RKO (cell line): ENCODE measurements at places on chromosomes 12 and 14.

- DNase-seq, result no peak
These were observed 53.5 kb downstream of the ADGRD1 start for GRCh38 chr12:131007031-131007739.

- no peak for DNase-seq
These were observed 132.7 kb upstream of the NPAS3 start for GRCh38 chr14:32805979-32806378.

GRCh38 chr12:123253641-123254459 is 17.8 kb downstream of the CDK2AP1 start:
- DNase-seq, result no peak

DNA sequence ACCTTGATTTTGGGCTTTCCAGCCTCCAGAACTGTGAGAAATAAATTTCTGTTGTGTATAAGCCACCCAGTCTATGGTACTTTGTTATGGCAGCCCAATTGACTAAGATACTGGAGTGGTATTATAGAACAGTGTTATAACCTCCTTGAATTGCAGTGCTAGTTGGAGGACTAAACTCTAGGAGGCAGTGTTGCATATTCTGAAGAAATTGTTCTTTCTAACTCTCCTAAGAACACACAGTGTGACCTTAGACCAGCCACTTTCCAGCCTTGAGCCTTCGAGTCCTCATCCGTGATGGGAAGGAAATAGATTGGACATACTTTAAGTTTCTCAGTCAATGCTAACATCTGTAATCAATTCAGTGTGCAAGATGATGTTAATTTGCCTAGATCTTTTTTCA is 22.4 kb upstream of the LRRC10 start:
- DNase-seq, result no peak

GRCh38 chr14:74213907-74214803 is 25.1 kb upstream of the VSX2 start:
- DNase-seq, result no peak

DNA sequence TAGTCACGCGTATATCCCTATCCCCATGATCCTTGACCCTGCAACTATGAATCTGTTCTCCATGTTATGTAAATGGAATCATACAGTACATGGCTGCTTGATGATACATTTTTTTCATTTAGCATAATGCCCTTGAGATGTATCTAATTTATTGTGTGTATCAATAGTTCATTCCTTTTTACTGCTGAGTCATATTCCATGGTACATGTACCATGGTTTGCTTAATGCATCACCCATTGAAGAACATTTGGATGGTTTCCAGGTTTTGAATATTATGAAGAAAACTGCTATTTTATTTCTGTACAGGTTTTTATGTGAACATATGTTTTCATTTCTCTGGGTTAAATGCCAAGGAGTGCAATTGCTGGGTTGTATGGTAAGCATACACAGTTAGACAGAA is 4.0 kb upstream of the RNASE10 start:
- DNase-seq, result no peak

GRCh38 chr12:88628856-88629509 is 48.7 kb upstream of the KITLG start:
- no peak for DNase-seq

- DNase-seq, result peak; percentile 61
These were observed at the start of gene PKP2 for GRCh38 chr12:32896432-32897280. Gene PKP2, minus strand, starts transcription at chr12:32896777. Its CDS starts 46 bp downstream, at chr12:32896731.

DNA sequence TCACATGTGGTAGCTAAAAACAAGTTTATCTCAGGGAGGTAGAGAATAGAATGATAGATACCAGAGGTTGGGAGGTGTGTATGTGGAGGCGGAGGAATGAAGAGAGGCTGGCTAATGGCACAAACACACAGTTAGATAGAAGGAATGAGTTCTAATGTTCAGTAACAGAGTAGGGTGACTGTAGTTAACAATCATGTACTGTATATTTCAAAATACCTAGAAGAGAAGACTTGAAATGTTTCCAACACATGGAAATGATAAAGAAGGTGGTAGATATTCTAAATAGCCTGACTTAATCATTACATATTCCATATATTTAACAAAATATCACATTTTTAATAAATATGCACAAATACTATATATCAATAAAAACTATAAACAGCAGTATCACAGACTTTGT is 8.9 kb upstream of the IFNG-AS1 start:
- DNase-seq, result no peak

- DNase-seq, result no peak
These were observed 830 bp upstream of the TRMT61A start for GRCh38 chr14:103528146-103528586.

- DNase-seq, result peak; percentile 65
These were observed at the start of gene ITPK1 for GRCh38 chr14:93115821-93116675. Gene ITPK1, minus strand, starts transcription at chr14:93115925. Its CDS starts 762 bp downstream, at chr14:93115163.

- no peak for DNase-seq
These were observed 42.5 kb downstream of the JDP2 start for GRCh38 chr14:75470238-75470797.

- DNase-seq, result peak; percentile 89
These were observed at the start of gene ACTR10 for GRCh38 chr14:58199726-58200479. Gene ACTR10, plus strand, starts transcription at chr14:58200149. Its CDS starts 69 bp downstream, at chr14:58200218.

GRCh38 chr12:988646-989045 is 2.4 kb upstream of the ERC1 start:
- no peak for DNase-seq

DNA sequence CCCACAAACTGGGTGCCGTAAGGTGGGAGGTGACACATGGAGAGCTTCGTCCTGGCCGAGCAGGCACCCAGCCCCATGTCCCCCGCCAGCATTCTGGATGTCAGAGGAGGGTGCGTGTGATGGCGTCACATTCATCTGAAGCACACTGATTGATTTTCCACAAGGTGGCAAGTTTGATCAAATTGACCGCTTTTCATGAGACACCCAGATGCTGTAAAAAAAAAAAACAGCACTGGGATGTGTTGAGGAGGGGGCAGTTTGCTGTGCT is 24.2 kb downstream of the SLC25A29 start:
- DNase-seq, result no peak

DNA sequence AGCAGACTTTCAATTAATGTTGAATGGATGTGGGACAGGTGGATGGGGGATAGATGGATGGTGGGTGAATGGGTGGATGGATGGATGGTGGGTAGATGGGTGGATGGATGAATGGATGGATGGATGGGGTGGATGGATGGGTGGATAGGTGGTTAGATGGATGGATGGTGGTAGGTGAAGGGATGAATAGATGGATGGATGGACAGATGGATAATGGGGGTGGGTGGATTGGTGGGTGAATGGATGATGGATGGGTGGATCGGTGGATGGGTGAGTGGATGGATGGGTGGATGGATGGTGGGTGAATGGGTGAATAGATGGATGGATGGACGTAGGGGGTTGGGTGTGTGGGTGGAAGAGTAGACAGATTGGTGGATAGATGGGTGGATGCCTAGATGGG is 14.0 kb upstream of the INF2 start:
- DNase-seq, result no peak

GRCh38 chr12:126663304-126664094 is 1598.3 kb downstream of the AACS start:
- peak; percentile 32 for DNase-seq

GRCh38 chr14:95268350-95268749 is 51.4 kb downstream of the CLMN start:
- DNase-seq, result no peak

GRCh38 chr14:62251237-62251636 is 489.0 kb downstream of the SNAPC1 start:
- DNase-seq, result no peak

DNA sequence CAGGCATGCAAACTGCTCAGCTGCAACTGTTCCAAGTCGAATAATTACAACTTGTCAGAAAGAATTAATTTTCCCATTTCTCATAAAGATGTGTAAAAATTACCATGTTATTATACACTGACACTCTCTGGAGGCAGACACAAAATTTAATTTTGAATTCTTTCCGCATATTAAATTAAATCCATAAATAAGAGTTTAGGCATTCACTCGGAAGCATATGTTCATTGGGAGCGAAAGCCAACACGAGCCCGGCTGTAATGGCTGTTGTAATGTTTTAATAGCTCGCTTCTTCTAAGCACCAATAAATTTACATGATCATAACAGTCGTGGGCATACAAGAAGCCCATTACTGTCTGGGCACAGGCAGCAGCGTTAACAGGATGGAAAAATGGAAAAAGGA is 189.6 kb upstream of the SOX5 start:
- DNase-seq, result no peak

GRCh38 chr14:90691627-90692026 is 124.6 kb downstream of the TTC7B start:
- DNase-seq, result no peak

- no peak for DNase-seq
These were observed 387.3 kb downstream of the LRIG3 start for GRCh38 chr12:58532855-58533608.

GRCh38 chr14:21203470-21204166 is 47.8 kb upstream of the OR5AU1 start:
- no peak for DNase-seq

- no peak for DNase-seq
These were observed 32.1 kb upstream of the FRMD6 start for GRCh38 chr14:51619561-51619960.
